Activated naive CD8-positive, alpha-beta T cell treated with anti-CD3 and anti-CD28 coated beads for 36 hours (primary cell): ENCODE measurements at places on chromosomes 2 and 18. TPM values are rescaled to one million over a fixed set of nuclear protein-coding genes. Genes with fewer than 3 reads are reported as not detected.

DNA sequence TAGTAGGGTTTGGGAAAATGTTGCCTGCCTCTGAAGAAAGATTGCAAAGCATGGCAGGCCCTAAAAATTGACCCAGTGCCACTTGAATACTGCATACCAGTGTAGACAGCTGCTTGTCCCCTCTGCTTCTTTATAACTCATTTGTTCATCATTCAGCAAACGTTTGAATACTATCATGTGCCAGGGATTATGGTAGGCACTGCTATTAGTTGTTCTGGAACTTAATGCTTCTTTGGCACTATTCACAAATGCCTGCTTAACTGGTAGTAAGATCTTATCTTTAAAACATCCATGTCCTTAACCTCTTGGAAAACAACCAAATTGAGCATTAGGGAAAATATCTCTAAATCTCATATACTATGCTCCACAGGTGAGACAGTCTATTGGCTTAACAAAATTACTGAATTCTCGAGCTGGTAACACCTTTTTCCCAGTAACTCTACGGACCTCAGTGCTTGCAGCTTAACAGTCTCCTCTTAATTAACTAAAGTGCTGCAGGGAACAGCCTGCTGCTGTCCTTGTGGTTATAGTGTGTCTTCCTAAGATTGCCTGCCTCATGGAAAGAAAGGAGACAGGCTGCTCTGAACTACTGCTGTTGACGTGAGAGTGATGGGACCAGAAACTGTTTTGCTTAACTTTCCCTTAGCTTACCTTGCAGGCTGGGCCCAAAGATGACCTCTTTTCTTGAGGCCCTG, 93.2 kb downstream of the MIB1 start:
- no peak for DNase-seq
- H3K27ac ChIP-seq: no peak overlapping the region
- H3K27me3 ChIP-seq: no peaks in the 10 kb centered on the region
- peaks cover 2% of the 10 kb centered on the region for H3K36me3 ChIP-seq
- no peak overlapping the region for H3K4me3 ChIP-seq

DNA sequence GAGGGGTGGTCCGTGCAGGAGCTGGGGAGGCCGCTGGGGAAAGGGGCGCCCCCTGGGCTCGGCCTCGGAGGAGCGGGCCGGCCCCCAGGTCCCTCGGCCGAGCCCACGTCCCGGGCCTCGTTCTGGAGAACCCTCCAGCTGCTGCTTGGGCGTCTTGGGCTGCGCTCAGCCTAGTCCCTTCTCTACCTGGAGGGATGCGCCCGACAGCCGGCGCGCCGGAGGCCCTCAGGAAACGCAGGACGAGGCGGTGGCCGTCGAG, 293 bp upstream of the D2HGDH start:
- no peaks in the 10 kb centered on the region for H3K27me3 ChIP-seq

DNA sequence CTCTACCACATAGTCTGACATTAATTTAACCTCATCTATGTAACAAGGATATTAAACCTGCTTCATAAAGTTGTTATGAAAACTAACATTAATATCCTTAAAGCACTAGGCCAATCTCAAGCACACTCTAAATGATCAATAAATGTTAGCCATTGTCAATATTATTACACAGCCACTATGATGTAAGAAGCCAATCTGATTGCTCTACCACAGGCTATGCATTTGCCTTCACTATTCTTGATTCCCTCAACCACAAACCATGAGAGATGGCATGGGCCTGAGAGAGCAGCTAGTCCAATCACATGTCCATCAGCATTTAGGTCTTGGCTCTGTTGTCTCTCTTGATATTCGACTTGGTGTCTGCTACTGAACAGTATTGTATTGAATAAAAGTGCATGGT, 4.2 kb downstream of the SLC25A12 start:
- no peak overlapping the region for H3K4me3 ChIP-seq
- no peaks in the 10 kb centered on the region for H3K27me3 ChIP-seq
- no peak for DNase-seq
- H3K27ac ChIP-seq: no peak overlapping the region

DNA sequence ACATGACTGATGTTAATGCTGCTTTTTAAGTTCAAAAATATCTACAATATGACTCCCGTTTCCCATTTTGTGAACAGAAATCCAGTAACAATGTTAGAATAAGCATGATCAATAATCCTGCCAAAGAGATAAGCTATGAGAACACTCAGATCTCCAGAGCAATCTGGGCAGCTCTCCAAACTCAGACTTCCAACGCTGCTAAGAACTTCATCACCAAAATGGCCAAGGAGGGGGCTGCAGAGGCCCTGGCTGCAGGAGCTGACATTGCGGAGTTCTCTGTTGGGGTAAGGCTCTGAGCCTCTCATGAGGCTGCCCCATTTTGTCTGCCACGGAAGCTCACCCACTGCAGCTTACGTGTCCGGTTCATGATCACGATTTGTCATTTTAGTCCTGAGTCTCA, 68.4 kb downstream of the UGGT1 start:
- no peaks in the 10 kb centered on the region for H3K27me3 ChIP-seq
- DNase-seq: no peak
- H3K36me3 ChIP-seq: peaks cover 25% of the 10 kb centered on the region
- H3K27ac ChIP-seq: no peak overlapping the region
- no peak overlapping the region for H3K4me3 ChIP-seq
- no peaks in the 10 kb centered on the region for H3K4me1 ChIP-seq

DNA sequence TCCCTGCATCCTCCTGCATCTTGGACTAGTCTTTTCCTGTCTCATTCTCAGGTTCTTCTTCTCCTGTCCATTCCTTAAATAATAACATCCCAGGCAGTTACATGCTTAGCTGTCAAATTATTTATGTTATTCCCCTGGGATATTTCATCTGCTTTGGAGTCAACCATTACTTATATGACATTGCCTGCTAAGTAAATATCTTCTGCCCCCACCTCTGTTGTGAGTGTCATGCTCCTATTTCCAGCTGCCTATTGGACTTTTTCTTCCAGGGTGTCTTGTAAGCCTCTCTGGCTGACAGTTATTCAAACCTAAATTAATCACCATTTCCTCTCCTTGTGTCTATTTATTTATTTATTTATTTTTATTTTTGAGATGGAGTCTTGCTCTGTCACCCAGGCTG, 124.7 kb upstream of the RASGRP3 start:
- H3K36me3 ChIP-seq: peaks cover 7% of the 10 kb centered on the region
- no peak overlapping the region for H3K27ac ChIP-seq
- no peaks in the 10 kb centered on the region for H3K4me1 ChIP-seq

GRCh38 chr2:48749291-48750127, 6.0 kb downstream of the LHCGR start:
- H3K4me3 ChIP-seq: no peak overlapping the region
- no peaks in the 10 kb centered on the region for H3K4me1 ChIP-seq
- no peak for DNase-seq
- H3K27ac ChIP-seq: no peak overlapping the region
- no peaks in the 10 kb centered on the region for H3K36me3 ChIP-seq
- peaks cover 9% of the 10 kb centered on the region for H3K27me3 ChIP-seq

DNA sequence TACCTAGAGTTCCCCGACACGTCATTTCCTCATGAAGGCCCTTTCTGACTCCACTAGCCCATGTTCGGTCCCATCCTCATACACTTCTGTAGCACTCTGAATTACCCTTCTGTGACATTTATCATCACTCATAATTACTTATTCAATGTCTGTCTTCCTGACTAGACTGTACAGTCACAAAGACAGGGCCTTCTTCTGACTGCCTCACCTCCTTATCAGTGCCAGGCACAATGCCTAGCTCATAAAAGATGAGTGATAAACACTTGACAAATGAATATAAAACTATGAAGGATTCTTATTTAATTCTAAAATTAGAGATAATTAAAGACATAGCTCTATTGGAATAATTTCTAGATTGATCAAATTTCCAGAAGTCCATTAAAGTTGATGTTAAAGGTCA, 1.4 kb upstream of the UBXN4 start:
- peaks cover 19% of the 10 kb centered on the region for H3K4me1 ChIP-seq
- no peaks in the 10 kb centered on the region for H3K27me3 ChIP-seq
- H3K4me3 ChIP-seq: no peak overlapping the region
- peaks cover 17% of the 10 kb centered on the region for H3K36me3 ChIP-seq
- no peak for DNase-seq
- H3K27ac ChIP-seq: no peak overlapping the region

GRCh38 chr2:180672377-180672776, 308.0 kb upstream of the UBE2E3 start:
- H3K36me3 ChIP-seq: no peaks in the 10 kb centered on the region
- no peaks in the 10 kb centered on the region for H3K27me3 ChIP-seq
- H3K4me1 ChIP-seq: no peaks in the 10 kb centered on the region
- no peak for DNase-seq

GRCh38 chr2:151828890-151829324, 686 bp upstream of the ARL5A start:
- peak overlapping the region; percentile 85 for H3K27ac ChIP-seq
- H3K36me3 ChIP-seq: peaks cover 7% of the 10 kb centered on the region
- peak overlapping the region; percentile 92 for H3K4me3 ChIP-seq
- no peaks in the 10 kb centered on the region for H3K27me3 ChIP-seq
- DNase-seq: no peak

GRCh38 chr2:189341077-189341476, 100.2 kb upstream of the WDR75 start:
- peaks cover 23% of the 10 kb centered on the region for H3K36me3 ChIP-seq
- no peak overlapping the region for H3K4me3 ChIP-seq
- no peaks in the 10 kb centered on the region for H3K4me1 ChIP-seq
- DNase-seq: no peak
- no peak overlapping the region for H3K27ac ChIP-seq
- no peaks in the 10 kb centered on the region for H3K27me3 ChIP-seq

GRCh38 chr18:48839819-48840490, 110.8 kb downstream of the SMAD7 start:
- H3K27ac ChIP-seq: no peak overlapping the region
- peaks cover 61% of the 10 kb centered on the region for H3K4me1 ChIP-seq
- H3K36me3 ChIP-seq: no peaks in the 10 kb centered on the region

GRCh38 chr2:171726847-171727450, 39.7 kb downstream of the DYNC1I2 start:
- no peak for DNase-seq
- peaks cover 21% of the 10 kb centered on the region for H3K36me3 ChIP-seq
- no peaks in the 10 kb centered on the region for H3K4me1 ChIP-seq

- H3K4me3 ChIP-seq: no peak overlapping the region
- no peak overlapping the region for H3K27ac ChIP-seq
- H3K27me3 ChIP-seq: no peaks in the 10 kb centered on the region
- no peaks in the 10 kb centered on the region for H3K4me1 ChIP-seq
- no peak for DNase-seq
- H3K36me3 ChIP-seq: peaks cover 2% of the 10 kb centered on the region
Observed at GRCh38 chr2:186603286-186603685, 13.4 kb downstream of the ITGAV start.

GRCh38 chr2:86323273-86324021, 14.0 kb downstream of the REEP1 start:
- DNase-seq: no peak
- H3K27me3 ChIP-seq: no peaks in the 10 kb centered on the region
- H3K4me1 ChIP-seq: peaks cover 6% of the 10 kb centered on the region
- H3K27ac ChIP-seq: no peak overlapping the region
- no peak overlapping the region for H3K4me3 ChIP-seq

GRCh38 chr2:177574356-177574755, 181.8 kb downstream of the AGPS start:
- no peaks in the 10 kb centered on the region for H3K36me3 ChIP-seq
- no peak overlapping the region for H3K4me3 ChIP-seq
- no peaks in the 10 kb centered on the region for H3K4me1 ChIP-seq
- DNase-seq: no peak

DNA sequence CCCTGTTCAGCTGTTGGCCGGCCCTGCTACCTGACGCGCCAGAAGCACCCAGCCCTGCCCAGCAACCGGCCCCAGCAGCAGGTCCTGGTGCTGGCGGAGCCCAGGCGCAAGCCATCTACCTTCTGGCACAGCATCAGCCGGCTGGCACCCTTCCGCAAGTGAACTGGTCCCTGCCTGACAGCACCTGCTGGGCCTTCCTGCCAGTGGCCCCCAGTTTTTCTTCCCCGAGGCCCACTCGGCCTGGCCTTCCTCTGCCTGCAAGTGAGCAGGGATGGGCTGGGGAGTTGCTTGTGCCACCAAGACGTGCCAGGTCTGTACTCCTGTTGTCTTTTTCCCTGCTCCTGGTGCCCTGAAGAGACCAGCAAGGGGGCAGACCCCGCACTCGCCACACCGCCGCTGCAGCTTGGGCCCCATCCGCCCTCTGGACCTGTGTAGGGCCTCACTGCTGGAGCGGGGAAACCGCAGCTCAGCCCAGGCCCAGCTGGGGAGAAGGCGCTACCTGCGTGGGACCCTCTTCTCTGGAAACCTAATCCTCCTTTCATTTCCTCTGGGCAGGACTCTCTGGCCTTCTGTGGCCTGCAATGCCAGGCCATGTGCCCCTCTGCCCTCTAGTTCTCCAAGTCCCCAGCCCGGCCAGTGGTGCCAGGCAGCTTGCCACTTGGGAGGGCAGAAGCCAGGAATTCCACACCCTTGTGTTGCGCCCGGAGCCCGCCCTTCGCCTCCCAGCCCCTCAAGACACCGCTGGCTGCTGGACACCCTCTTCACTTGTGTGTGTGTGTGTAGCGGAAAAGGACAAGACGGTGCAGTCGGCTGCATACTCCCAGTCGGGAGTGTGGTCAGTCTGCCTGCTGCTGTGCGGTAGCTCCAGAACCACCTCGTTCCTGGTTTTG, 47.0 kb downstream of the FAM168B start:
- no peak overlapping the region for H3K4me3 ChIP-seq
- no peak for DNase-seq
- H3K36me3 ChIP-seq: peaks cover 6% of the 10 kb centered on the region
- peaks cover 12% of the 10 kb centered on the region for H3K4me1 ChIP-seq
- H3K27me3 ChIP-seq: no peaks in the 10 kb centered on the region
- H3K27ac ChIP-seq: no peak overlapping the region

GRCh38 chr2:75548036-75548573, 12.6 kb downstream of the EVA1A start:
- H3K27me3 ChIP-seq: peaks cover 25% of the 10 kb centered on the region
- no peaks in the 10 kb centered on the region for H3K4me1 ChIP-seq
- DNase-seq: no peak
- no peak overlapping the region for H3K4me3 ChIP-seq
- H3K36me3 ChIP-seq: no peaks in the 10 kb centered on the region

- DNase-seq: no peak
- no peaks in the 10 kb centered on the region for H3K36me3 ChIP-seq
- no peaks in the 10 kb centered on the region for H3K27me3 ChIP-seq
- H3K27ac ChIP-seq: no peak overlapping the region
Observed at GRCh38 chr2:136236019-136236418, 118.1 kb upstream of the CXCR4 start.

GRCh38 chr2:13543550-13543949, 826.8 kb downstream of the TRIB2 start:
- H3K27ac ChIP-seq: no peak overlapping the region
- H3K36me3 ChIP-seq: no peaks in the 10 kb centered on the region
- no peaks in the 10 kb centered on the region for H3K4me1 ChIP-seq
- no peak for DNase-seq
- no peaks in the 10 kb centered on the region for H3K27me3 ChIP-seq

GRCh38 chr2:20159411-20160070, 65.4 kb downstream of the SDC1 start:
- no peak for DNase-seq
- H3K27ac ChIP-seq: no peak overlapping the region
- peaks cover 18% of the 10 kb centered on the region for H3K27me3 ChIP-seq
- no peak overlapping the region for H3K4me3 ChIP-seq

AGAP1 gene
- total RNA-seq: 0.89 TPM

CD28 gene
- 88.8 TPM for total RNA-seq

NEURL3 gene
- 0.16 TPM for total RNA-seq

SCYGR4 gene
- not detected for total RNA-seq

TSPYL6 gene
- not detected for total RNA-seq

ALMS1 gene
- 23.5 TPM for total RNA-seq

UGT1A8 gene
- not detected for total RNA-seq

SCN9A gene
- not detected for total RNA-seq

NTSR2 gene
- total RNA-seq: not detected

HK2 gene
- total RNA-seq: 102 TPM

ALPI gene
- not detected for total RNA-seq

DUSP28 gene
- total RNA-seq: 6.9 TPM
